Right renal pelvis (tissue), 4 donors: ENCODE measurements at places on chromosomes 3 and 15. TPM values are rescaled to one million over a fixed set of nuclear protein-coding genes. Genes with fewer than 3 reads are reported as not detected.
A peak's percentile ranks its signal among the peaks of the same experiment; 100 is the strongest.

GABRB3 gene
- polyA plus RNA-seq, result 8.1 TPM

CEMIP gene
- polyA plus RNA-seq, result 3.1 TPM

GRCh38 chr15:77672135-77672534, 39.4 kb upstream of the LINGO1 start:
- no peak for DNase-seq

DNA sequence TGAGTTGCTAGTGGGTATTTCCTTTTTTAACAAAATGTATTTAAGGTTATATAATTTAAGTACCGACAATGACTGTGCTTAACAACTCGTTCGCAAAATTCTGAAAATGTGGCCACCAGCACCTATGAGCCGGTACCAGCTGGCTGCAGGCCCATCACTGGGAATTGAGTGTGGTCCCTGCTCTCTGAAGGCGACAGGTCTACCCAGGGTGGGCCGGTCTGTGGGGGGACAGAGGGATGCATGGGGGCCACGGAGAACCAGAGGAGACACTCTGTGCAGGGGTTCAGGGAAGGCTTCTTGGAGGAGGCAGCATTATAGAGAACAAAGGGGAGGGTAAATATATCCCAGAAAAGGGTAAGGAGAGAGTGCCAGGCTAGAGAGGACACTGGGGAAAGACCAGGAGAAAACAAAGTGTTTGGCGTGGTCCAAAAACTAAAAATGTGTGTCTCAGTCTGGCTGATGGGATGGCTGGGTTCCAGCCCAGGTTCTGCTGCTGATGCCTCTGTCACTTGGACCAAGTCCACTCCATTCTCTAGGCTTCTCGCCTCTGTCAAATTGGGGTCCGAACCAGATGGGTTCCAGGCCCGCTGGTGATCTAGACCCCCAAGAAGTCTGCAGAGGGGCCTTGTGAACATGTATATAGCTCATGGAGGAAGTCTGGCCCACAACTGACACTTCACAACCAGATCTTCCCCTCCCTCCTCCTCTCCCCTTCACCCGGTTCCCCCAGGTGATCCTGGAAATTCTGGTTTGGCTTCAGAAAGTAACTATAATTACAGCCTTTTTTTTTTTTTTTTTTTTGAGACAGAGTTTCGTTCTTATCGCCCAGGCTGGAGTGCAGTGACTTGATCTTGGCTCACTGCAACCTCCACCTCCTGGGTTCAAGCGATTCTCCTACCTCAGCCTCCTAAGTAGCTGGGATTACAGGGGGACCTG, 10.7 kb upstream of the CYP11A1 start:
- no peak for DNase-seq

- DNase-seq, result no peak
Observed at GRCh38 chr15:57322602-57323250, 53.6 kb upstream of the CGNL1 start.

DNA sequence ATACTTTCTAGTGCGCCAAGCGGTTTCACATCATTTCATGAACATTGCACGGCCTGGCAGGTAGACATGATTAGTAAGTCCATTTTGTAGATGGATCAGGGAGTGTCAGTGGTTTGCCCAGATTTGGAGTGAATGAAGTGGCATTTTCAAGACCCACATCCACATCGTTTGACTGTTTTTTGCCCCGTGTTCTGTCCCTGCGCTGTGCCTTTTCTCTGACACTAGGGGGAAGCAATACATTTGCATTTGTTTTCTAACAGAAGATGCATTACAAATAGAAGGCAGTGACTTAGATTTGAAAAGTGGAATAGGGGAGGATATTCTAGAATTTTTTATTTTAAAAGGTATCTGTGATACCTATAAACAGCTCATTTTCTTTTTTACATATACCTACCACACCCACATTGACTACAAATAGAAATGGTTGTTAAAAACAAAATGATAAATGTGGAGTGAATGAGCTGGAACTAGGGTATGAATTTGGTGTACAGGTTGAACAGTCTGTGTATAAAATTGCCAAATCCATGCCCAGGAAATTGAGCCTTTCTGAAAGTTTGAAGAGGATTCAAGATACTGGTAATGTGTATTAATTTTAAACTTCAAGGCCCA, 98.0 kb downstream of the USP13 start:
- no peak for DNase-seq

DNA sequence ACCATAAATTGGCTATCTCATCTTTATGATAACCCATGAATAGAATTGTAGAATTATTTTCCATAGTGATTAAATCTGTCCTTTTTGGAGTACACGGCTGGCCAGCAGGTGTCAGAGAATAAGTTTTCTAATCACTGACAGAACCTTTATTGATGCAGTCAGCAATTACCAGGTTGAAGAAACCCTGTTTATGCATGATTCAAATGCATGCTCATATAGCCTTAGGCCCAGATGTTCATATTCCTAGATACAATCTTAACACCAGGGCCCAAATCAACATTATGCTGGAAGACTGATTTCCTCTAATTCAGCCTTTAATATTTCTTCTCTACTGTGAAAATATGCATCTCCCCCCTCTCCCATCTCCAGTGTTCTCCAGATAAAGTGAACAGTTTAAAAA, 243.5 kb upstream of the DCBLD2 start:
- DNase-seq, result no peak

- no peak for DNase-seq
Observed at GRCh38 chr3:128273109-128273840, 120.0 kb downstream of the EEFSEC start.

DNA sequence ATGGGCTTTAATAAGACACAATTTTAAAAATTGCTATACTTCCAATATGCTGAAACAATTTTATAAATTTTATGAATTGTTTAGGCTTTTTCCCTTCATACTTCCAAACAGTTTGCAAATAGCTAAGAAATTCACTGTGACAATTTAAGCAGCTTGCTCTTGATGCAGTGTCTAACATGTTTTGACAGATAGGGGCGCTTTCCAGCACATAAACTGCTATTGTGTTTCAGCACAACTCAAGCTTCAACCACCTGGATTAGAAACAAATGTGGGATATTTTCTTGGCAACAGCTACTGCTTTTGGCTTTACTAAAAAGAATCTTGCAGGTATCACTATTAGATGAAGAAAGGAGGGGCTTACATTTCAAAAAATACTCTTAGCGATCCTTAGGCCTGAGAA, 565.8 kb upstream of the DPPA4 start:
- DNase-seq, result no peak

GRCh38 chr3:42502429-42503250, at the start of gene VIPR1:
TSS of gene VIPR1 (plus strand) at chr3:42502643. CDS start at chr3:42502736, 93 bp downstream.
- DNase-seq, result peak; percentile 34
